ENCODE measurements at places on chromosomes 11 and 22. TPM values are rescaled to one million over a fixed set of nuclear protein-coding genes. Genes with fewer than 3 reads are reported as not detected.

The TSSK2 gene
- not detected for total RNA-seq

The IFITM1 gene
- total RNA-seq, result 13.4 TPM

The MYO7A gene
- 2.0 TPM for total RNA-seq

The MOV10L1 gene
- not detected for total RNA-seq

The C22orf31 gene
- not detected for total RNA-seq

The OR8H3 gene
- total RNA-seq, result not detected

The EEF1G gene
- total RNA-seq, result 1,426 TPM

The BIK gene
- total RNA-seq, result 0.76 TPM

The FIBIN gene
- total RNA-seq, result 6.8 TPM

The HEPN1 gene
- total RNA-seq, result not detected

The OR2D2 gene
- 0.28 TPM for total RNA-seq

Data from uterus (tissue), 4 donors.